ENCODE measurements at places on chromosomes 16 and 17.

- DNase-seq, result no peak
These were observed 358.8 kb upstream of the CDH5 start for GRCh38 chr16:66007717-66008116.

- no peak for DNase-seq
These were observed 12.3 kb upstream of the NLRC3 start for GRCh38 chr16:3589441-3589921.

DNA sequence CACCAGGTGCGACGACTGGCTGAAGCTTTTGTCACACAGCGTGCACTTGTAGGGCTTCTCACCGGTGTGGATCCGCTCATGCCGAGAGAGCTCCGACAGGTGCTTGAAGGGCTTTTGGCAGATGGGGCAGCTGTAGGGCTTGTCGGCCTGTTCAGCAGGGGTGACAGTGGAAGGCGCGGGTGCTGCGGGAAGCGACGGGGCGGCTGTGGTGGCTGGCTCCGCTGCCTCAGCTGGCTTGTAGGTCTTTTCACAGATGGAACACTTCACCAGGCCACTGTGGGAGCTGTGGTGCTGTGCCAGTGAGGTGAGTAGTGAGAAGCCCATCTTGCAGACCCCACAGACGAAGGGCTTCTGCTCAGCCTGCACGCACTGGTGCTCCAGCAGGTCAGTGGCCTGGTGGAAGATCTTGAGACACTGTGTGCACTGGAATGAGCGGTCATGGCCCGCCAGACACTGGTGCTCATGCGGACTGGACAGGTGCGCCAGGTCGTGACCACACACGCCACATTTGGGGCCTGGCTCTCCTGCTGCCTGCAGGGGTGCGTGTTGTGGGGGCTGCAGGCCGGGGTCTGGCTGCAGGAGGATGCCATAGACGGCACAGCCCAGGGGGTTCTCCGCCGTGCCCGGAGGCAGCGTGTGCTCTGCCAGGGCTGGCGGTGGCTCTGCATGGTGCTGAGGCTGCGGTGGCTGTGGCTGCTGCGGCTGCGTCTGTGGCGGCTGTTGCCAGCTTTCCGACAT lies 2.8 kb downstream of the ZNF319 start:
- DNase-seq, result no peak

- DNase-seq, result no peak
These were observed 563 bp downstream of the ZACN start for GRCh38 chr17:76079535-76079955.

- DNase-seq, result no peak
These were observed 362.3 kb upstream of the RBFOX1 start for GRCh38 chr16:6970171-6970857.

DNA sequence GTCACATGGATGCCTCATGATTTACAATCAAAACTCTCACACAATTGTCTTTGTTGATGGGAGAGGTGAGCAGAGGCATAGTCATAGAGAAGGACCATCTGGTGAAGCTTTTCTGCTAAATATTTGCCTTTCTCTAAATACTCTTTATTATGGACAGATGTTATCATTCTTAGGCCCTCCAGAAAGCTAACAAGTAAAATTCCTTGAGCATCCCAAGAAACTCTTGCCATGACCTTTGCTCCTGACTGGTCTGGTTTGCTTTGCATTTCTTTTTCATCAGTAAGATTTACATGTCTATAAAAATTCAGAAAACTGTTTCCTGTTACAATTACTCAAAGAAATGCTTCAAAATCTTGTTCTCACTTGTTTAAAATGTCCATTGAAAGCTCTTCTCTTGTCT lies 1336.6 kb upstream of the CDH8 start:
- DNase-seq, result no peak

DNA sequence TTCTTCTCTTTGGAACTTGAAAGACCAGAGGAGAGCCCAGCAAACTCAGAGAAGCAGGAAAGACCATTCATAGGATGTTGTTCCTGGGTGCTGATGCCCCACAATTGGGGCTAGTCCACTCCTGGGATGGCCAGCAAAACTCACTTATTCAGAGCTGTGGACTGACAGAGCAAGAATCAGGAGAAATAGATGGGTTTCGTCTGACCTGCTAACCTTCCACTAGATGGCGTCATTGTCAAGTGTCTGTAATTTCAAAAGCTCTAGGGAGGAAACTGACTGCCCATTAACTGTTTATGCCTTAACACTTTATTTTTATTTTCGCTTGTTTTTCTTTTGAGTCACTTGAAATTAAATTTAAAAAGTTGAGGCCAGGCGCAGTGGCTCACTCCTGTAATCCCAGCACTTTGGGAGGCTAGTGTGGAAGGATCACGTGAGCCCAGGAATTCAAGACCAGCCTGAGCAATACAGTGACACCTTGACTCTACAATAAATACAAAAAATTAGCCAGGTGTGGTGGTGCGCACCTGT lies 28.7 kb upstream of the MILR1 start:
- DNase-seq, result no peak

- DNase-seq, result no peak
These were observed 23.8 kb downstream of the ZFPM1 start for GRCh38 chr16:88476817-88477397.

Measured in stimulated activated CD4-positive, alpha-beta T cell treated with anti-CD3 and anti-CD28 coated beads, Interleukin-1b, Interleukin-23, amount 100 ng/mL, for 1 hour (primary cell).